Astrocyte (in vitro differentiated cells and primary cell): ENCODE measurements at places on chromosomes 1 and 21. TPM values are rescaled to one million over a fixed set of nuclear protein-coding genes. Genes with fewer than 3 reads are reported as not detected.

Gene ZBTB21
- total RNA-seq: 18.3 and 20.5 TPM in 2 replicates

Gene PTGFR
- total RNA-seq: 0.36 and 0.41 TPM in 2 replicates

Gene KRTAP7-1
- not detected in 2 replicates for total RNA-seq

Gene KIAA1614
- total RNA-seq: 0.84 and 0.96 TPM in 2 replicates

Gene VWA1
- total RNA-seq: 60.4 and 81.2 TPM in 2 replicates

Gene TRAF3IP3
- total RNA-seq: not detected in 2 replicates

Gene PSMB4
- total RNA-seq: 314 and 316 TPM in 2 replicates

Gene S100A5
- total RNA-seq: 0.39 TPM in 1 of 2 replicates, not detected in the other

Gene SLC1A7
- not detected in 2 replicates for total RNA-seq

Gene SLC30A1
- total RNA-seq: 34.9 and 35.0 TPM in 2 replicates

Gene PCNT
- total RNA-seq: 19.9 and 23.4 TPM in 2 replicates
